Activated T-cell treated with anti-CD3 and anti-CD28 coated beads, Interleukin-2, amount 50 U/mL, for 4 hours (primary cell): ENCODE measurements at places on chromosomes 16 and 17. TPM values are rescaled to one million over a fixed set of nuclear protein-coding genes. Genes with fewer than 3 reads are reported as not detected.

ABCA10 gene
- total RNA-seq, result not detected

CHST5 gene
- 0.10 TPM for total RNA-seq

MPP3 gene
- total RNA-seq, result 0.87 TPM

ZPBP2 gene
- total RNA-seq, result 0.16 TPM

TBC1D26 gene
- total RNA-seq, result not detected

TEKT5 gene
- not detected for total RNA-seq

DNA sequence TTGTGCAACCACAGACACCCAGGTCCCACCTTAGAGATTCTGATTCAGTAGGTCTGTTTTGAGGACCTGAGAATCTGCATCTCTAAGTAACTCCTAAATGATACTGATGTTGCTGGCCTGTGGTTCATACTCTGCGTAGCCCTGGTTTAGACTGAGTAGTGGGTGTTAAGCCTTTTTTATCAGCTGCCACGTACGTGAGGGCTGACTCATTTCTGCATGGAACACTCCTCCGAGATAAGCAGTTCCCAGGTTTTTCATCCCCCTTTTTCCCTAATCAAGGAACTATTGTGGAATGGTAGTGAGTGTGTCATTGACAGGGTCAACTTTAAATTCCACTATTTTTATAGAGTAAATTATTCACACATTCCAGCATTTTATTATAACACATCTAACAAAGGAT is 26.1 kb downstream of the CDRT4 start:
- no peak for DNase-seq

GRCh38 chr17:12642034-12642433 is 23.7 kb upstream of the MYOCD start:
- DNase-seq, result no peak

- DNase-seq, result no peak
These were observed 40.1 kb downstream of the PEMT start for GRCh38 chr17:17551361-17551760.

GRCh38 chr17:14579716-14580115 is 278.8 kb downstream of the HS3ST3B1 start:
- DNase-seq, result no peak

DNA sequence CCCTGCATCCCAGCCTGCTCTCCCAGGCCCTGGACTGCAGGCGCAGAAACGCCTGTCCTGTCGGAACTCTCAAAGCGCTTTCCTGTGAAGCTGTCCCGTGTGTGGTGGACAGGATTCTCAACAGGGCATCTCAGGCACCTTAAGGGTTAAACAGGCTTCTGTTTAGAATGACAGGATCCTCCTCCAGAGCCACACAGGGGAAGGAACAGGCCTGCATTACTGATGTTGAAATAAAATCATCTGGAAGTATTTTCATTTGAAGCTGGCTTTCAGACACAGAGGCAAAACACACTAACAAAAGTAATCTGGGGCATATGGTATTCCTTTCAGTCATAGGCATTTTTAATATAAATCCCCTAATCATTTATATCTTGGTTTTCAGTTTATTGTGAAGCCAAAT is 7.4 kb downstream of the HS3ST3A1 start:
- DNase-seq, result no peak

DNA sequence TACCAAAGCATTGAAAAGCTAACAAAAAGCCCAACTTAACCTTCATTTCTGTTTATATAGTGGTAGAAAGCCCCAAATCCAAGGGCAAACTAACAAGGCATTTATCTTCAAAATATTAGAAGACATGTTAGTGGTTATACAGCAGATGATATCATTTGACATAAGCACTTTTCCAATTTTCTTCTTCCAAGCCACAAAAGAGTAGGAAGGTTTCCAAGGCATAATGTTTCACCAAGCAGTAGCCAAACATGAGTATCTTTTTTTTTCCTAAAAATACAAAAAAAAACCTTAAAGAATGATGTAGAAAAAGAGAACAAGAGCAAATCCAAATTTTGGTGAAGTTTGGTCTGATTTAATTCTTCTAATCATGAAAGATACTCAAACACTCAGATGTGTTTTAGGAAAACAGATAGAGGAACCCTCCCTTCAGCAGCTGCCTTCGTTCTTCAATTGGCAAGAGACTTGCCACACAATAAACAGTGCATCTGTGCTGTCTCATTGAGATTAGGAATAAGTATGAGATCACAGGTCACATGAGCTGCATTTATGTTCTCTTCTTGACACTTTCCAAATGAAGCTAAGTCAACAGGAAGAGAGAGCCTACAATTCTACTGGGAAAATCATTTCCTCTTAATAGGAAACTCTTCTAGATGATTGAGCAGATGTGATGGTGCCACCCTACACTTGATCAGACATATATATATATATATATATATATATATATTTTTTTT is 106.7 kb downstream of the TTC19 start:
- DNase-seq, result no peak

- DNase-seq, result no peak
These were observed 42.6 kb downstream of the PIK3R5 start for GRCh38 chr17:8922928-8923327.

GRCh38 chr17:17502741-17503565 is 6.8 kb upstream of the RASD1 start:
- no peak for DNase-seq

DNA sequence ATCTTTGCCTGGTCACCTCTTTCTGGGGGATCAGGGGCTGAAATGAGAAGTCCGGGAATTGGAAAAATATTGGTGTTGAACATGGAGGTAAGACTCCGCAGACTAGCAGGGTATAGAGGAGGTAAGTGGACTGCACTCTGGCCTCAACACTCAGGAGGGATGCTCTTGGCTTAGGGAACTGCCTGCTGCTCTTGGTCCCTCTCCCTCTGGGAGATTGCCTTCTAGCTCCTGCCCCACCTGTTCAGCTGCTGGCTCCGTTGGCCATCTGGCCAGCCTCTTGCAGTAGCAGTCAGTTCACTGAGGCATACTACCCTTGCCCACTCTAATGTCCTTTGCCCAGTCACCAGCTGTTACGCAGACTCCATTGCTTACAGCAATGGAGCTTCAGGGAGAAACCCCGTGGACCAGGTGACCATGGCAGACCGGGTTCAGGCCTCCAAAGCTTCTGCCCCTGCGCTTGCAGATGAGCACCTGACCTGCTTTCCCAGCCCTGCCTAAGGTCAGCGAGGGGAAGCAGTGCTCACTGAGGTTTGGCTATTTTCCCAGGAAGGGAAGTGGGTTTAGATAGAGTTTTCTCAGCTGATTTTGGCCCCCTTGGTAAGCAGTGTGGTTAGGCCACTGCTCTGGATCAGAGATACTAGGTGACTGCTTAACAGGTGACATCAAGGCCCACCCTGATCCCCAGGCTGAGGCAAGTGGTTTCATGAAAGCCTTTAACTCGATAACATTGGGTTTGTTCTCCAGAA is 11.9 kb downstream of the CDK5RAP3 start:
- DNase-seq, result no peak

DNA sequence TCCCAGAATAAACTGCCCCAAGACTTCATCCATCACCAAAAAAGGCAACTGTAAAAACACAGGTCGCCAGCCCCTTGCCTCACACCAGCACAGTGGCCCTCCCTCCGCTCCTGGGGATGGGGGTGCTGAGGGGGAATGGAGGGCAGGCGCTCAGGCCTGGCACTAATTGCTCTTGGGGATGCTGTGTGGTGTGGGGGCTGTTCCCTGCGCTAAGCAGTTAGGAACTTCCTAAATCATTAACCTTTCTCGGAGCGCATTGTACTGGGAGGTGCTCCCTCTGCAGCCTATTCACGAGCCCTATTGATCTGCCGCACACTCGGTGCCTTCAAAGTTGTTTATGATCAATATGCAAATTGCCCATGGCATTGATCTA is 199.9 kb downstream of the ZFHX3 start:
- DNase-seq, result no peak

- DNase-seq, result no peak
These were observed 4.3 kb upstream of the SMARCE1 start for GRCh38 chr17:40651939-40652338.

GRCh38 chr16:87330257-87330624 is 13.0 kb upstream of the C16orf95 start:
- DNase-seq, result no peak

DNA sequence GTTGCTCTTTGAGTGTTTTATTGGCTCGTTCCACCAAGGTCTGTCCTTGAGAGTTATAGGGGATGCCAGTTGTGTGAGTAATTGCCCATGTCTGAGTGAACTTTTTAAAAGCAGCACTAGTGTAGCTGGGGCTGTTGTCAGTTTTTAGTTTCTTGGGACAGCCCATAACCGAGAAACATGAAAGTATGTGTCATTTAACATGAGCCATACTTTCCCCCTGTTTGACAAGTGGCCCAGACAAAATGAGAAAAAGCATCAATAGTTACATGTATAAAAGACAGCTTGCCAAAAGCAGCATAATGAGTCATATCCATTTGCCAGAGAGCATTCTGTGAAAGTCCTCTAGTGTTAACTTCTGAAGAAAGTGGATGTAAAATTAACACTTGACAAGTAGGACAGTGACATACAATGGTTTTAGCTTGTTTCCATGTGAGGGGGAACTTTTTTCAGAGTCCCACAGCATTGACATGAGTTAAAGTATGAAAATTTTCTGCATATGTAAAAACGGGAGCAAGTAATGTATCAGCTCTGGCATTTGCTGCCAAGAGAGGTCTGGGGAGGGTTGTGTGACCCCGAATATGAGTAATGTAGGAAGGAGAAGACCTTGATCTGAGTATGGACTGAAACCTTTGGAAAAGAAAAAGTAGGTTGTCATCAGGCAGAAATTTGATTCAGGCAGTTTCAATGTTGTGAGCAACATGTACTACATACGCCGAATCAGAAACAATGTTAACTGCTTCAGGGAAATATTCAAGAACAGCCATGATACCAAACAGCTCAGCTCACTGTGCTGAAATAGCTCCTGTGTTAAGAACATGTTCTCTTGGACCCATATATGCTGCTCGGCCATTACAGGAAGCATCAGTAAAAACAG is 56.8 kb upstream of the ARL4D start:
- no peak for DNase-seq

DNA sequence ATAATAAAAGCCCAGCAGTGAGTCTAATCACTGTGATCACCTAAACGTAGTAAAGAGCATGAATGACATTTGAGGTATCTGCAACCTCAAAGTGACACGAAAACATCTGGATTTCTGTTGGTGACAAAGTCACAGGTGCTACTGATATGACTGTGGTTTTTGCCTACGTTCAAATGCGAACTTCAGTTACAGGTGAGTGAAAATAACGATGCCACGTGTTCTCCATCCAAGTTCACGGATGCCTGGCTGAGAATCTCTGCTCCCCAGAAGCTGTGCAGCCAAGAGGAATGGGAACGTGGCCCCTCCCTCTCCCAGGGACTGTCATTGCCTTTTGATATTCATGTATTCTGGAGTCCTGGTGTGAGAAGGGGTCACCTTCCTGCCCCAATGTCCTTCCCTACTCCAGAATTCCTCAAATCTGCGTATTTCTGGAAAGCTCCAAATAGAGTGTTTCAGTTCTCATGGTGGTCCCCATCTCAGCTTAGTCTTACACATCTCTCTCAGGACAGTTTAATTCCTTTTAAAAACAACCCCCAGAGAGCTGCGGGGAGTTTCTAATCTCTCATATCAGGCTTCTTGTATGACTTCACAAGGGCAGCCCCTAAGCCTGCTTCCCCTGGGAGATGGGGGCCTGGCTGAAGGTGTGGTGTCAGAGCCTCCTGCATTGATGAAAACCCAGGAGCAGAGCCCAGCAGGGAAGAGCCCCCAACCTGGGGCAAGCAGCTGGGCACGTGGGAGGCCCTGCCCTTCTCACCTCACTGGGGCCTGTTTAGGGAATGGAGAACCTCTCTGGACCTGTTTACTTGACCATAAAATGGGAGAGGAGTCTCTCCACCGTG is 25.8 kb downstream of the PIK3R5 start:
- no peak for DNase-seq

- no peak for DNase-seq
These were observed 80.3 kb upstream of the GOT2 start for GRCh38 chr16:58814348-58814801.

GRCh38 chr16:28067604-28068379 is 4.3 kb upstream of the GSG1L start:
- no peak for DNase-seq

DNA sequence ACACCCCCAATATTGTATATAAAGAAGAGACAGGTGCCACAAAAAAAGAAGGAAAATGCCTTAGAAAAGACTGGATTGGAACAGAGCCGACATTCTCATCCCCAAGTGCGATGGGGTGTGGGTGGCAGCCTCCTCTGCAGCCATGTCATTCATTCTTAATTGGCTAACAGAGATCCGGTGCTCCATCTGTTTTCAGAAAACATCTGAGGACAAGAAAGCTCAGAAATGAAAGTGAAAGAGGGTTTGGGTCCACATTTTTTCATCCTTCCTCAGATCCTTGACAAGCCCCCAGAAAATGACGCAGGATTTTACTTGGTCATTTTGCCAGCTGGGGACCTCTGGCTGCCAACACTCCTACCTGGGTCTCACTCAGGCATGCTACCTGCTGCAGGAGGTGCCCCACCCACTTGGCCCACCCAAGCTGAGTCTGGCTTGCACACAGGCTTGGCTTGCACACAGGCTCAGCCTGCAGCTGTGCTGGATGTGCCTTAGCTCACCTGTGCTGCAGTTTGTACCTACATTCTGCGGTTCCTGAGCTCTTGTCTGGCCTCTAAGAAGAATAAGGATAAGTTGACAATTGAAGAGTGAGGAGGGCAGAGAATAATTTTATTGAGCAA is 21.9 kb downstream of the KIF2B start:
- no peak for DNase-seq

- peak; percentile 88 for DNase-seq
These were observed at the start of gene DYNLL2 for GRCh38 chr17:58082870-58083490. DYNLL2 (plus strand) TSS chr17:58083419; CDS start chr17:58087091, 3,672 bp downstream.

DNA sequence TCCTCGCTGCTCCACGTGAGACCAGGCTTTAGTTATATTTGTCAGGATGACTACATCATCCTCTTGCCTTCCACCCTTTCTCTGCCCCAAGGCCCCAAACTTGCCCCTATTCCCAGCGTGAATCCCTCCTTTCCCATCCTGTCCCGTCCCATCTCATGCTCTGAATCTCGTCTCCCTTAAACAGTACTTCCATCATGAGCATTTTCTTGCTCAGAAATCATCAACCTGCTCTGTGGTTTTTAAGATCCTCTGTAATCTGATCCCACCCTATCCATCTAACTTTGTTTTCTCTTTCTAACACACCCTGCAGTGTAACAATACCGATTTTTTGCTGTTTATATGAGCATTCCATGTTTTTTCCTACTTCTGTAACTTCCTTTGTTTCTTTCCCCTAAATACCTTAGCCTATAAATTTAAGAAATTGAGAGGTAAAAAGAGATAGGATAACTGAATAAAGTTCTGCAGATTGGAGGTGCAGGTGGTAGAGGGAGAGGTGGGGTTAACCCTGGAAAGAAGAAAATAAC is 39.7 kb downstream of the MRTFB start:
- DNase-seq, result no peak
